ENCODE measurements at places on chromosomes 12 and 14.

- DNase-seq: no peak
Measured at GRCh38 chr12:51972422-51972812, 20.9 kb downstream of the ACVR1B start.

- no peak for DNase-seq
Measured at GRCh38 chr12:91882910-91883309, 262.7 kb downstream of the BTG1 start.

- DNase-seq: no peak
Measured at GRCh38 chr12:2185751-2186341, 133.1 kb downstream of the CACNA1C start.

DNA sequence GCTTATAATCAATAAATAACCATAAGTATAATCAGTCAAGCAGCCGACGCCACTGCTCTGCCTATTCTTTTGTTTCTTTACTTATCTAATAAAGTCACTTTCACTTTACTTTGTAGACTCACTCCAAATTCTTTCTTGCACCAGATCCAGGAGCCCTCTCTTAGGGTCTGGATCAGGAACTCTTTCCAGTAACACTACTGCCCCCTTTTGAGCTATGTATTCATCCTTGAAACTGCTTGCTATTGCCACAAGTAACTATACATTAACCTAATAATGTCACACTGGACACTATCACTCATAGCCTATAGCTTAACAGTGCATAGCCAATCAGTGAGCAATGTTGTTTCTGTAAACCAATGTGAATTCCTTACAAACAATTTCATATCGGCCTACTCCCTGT lies 2.8 kb upstream of the NID2 start:
- no peak for DNase-seq

- no peak for DNase-seq
Measured at GRCh38 chr12:56129942-56130495, 2.0 kb downstream of the ESYT1 start.

DNA sequence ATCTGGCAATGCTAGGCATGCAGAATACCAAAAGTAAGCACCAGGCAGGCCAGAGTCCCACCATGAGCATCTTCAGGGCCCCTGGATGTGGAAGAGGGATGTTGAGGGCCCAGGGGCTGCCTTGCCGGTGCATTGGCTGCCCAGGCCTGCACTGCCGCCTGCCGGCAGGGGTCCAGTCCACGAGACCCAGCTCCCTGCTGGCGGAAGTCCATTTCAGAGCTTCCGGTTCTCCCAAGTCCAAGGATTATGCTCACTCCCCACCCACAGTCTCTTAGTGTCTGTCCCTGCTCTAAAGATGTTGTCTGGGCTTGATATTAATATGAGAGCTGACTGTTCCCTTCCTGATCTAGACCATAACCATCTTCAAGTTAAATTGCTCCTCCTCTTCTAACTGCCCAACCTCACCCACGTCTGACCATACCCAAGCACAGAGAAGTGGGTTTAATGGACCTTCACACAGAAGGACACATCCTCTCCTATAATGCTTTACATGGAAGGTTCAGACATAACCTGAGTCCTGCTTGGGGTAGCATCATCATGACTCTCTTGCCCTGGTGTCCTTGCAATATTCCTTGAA lies 117.4 kb downstream of the DAD1 start:
- no peak for DNase-seq

DNA sequence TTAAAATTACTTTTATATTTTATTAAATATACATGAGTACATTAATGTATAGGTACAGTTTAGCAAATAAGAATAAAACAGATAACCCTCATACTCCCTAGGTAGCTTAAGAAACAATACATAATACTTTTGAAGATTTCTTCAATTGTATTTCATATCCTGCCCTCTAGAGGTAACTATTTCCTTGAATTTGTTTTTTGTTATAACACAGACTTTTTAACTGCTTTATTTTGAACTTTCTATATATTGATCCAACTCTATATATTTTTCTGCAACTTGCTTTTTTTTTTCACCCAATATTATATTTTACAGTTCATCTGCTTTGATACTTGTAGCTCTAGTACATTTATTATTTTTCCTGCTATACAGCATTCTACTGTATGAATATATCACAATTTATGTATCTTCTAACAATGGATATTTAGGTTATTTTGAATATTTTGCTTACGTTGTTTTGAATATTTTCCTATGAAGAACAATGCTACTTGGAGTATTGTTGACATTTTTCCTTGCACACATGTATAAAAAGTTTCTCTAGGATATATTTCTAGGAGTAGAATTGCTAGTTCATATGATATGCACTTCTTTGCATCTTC lies 72.8 kb upstream of the ABCD2 start:
- no peak for DNase-seq

DNA sequence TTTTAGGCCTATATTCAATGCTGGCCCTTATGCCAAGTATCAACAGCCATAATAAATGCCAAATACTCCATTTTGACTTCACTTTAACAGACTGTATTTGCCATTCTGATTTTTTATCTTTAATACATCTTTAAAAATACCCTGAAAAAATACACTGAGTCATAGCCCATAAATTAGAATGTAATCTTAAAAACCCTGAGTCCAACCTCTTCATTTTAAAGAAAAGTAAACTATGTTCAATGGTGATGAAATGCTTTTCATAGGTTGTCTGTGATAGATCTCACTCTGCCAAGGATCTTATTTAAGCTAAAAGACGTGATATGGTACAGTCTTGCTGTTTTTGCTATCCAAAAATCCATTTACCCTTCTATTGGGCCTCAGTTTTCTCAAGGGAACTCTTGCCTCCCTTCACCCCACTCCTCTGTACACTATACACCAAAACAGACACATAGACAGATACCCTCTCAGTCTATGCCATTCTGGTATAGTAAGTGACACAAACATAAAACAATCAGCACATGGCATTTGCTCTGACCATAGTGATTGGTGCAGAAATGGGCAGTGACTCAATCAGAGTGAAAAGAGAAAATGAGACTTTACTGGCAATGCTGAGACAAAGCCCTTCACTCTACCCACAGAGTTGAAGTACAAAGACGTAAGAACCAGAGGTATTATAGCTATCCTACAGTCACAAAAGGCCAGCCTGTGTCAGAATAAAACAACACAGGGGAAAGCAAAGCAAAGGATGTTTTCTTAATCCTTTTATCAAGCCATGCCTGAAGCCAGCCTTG lies 49.1 kb downstream of the BTG1 start:
- DNase-seq: no peak

DNA sequence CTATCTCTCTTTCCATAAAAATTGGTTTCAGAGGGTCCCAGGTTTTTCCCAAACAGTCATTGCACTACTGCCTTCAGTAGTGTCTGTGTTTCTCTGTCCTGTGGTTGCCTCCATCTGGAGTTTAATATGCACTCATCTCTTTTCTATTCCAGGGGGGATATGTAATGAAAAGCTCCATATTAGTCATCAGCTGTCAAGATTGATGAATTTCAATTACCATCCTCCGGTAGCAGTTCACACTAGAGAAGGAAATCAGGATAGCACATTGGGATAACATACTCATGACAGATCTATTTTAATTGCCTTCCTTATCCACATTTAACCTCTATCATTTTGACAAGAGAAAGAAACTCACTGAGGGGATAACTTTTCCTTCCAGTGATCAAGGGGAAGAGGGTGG lies 589.0 kb upstream of the SEL1L start:
- no peak for DNase-seq

GRCh38 chr14:59511916-59512575 lies 27.7 kb downstream of the JKAMP start:
- DNase-seq: no peak

DNA sequence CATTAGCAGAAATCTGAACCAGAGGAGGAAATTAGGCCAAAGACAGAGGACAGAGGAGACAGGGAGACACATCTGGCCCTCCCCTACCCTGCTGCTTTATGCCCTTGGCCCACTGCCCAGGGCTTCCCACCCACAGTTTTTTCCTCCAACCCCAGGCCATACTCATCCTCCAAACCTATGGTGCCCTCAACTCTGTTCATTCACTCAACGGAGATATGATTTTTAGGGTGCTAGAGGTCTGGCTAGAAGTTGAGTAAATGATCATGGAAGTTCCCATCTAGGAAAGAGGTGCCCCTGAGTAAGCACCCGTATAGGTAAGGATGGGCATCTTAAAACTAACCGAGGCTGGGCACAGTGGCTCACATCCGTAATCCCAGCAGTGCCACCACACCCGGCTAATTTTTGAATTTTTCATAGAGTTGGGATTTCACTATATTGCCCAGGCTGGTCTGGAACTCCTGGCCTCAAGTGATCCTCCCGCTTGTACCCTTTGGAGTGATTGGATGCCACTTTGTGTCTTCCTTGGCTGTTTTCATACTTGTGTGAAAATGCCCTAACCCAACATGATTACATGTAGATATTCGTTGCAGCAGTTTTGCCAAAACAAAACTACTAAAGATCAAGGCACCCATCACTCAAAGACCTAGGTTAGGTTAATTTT lies 4.4 kb downstream of the KRT18 start:
- DNase-seq: no peak

- no peak for DNase-seq
Measured at GRCh38 chr12:17296882-17297281, 690.9 kb upstream of the LMO3 start.

- DNase-seq: no peak
Measured at GRCh38 chr14:65000898-65001591, 14.3 kb downstream of the FNTB start.

DNA sequence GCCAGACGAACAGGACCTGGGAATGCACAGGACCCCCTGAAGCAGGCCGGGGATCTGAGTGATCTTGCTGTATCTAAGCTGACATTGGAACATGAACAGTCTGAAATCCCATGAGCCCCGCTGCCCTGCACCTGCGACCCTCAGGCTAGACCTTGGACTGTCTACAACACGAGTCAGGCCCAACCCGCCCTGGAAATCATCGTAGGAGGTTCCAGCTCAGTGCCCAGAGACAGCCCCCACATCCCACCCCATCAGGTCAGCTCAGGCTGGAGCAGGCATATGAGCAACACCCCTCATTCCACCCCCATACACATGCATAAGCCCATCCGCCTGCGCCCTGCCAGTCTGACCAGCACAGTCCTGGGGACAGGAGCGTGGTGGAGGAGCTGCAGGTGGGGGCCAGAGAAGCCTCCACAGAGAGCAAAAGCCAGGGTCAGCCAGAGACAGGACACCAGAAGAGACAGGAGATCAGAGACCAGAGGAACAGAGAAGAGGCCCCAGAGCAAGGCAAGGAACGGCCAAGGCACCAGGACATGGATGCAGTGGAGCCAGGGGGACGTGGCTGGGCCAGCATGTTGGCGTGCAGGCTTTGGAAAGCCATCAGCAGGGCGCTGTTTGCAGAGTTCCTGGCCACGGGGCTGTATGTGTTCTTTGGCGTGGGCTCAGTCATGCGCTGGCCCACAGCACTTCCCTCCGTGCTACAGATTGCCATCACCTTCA lies at the start of gene AQP6:
TSS of gene AQP6 (plus strand) at position 307 of the 720 bp plus-strand sequence. CDS start at position 534, 227 bp downstream.
- DNase-seq: no peak

DNA sequence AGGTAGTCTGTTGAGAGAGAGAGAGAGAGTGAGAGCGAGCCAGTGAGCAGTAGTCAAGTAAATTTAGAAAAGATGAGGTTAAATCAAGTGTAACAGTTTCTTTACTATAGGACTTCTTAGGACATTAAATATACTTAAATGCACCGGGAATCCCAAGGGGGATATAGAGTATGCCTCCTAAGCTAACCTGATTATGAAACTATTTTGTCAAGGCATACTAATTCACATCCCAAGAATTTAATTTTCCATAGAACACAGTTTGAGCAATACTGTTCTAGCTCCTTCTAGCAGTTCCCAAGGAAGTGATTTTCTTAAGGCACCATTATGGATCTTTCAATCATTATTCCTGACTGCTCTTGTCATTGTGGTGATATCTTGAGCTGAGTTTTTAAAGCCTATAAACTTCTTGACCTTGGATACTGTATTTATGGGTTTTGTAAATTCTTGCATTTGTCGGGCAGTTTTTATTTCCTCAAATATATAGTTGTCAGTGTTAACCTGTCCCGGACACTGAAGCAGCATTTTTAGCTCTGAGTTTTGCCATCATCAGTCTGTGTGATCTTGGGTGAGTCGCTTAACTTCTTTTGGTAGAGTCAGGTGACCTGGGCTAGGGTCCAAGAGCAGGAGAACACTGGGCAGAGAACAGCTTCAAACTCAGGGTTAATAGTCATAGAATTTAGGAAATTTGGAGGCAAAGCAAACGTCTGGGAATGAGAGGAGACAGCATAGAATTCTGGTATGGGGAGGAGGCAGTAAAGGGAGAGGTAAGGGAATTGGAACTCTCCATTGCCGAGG lies 196.5 kb upstream of the FRMD6 start:
- DNase-seq: no peak

GRCh38 chr12:107632246-107632645 lies 53.4 kb upstream of the PWP1 start:
- no peak for DNase-seq

GRCh38 chr12:125136702-125137101 lies 71.5 kb downstream of the AACS start:
- DNase-seq: no peak

DNA sequence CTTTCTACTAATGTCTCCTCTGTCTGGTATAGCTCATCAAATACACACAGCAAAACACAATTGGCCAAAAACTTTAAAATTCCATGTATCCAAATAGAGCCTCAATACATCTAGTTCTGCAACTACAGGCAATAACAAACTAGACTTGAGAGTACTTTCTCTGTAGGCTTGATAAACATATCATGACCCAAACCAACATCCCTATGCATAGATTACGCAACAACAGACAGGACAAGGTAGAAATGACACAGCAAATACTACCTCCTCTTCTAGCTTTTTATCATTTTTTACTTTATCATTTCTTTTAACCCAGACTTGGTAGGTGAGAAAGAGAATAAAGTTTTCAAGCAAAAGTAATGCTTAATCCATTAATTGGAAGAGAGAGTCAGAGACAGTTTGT lies 41.8 kb downstream of the EML5 start:
- DNase-seq: no peak

- no peak for DNase-seq
Measured at GRCh38 chr12:127911291-127911690, 355.7 kb upstream of the TMEM132C start.

DNA sequence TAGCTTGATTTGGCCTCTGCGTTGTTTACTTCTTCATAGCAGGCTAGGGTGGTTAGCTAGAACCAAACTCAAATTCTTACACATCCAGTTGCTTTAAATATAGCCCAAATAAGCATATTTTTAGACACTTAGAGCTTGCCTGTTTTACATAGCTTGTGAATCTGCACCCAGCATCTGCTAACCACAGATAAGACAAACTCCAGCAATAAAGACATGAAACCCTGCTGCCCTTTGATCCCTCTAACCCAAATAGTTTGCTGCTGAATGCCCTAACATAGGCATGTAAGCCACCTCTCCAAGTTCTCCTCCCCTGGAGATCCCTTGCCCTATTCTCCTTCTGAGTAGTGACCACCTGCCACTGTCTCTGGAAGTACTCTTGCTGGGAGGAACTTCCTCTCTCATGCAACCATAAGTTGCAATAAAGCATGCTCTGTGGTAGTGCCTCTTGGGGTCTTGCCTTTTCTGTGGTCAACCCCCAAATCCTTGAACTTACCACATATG lies 185.6 kb downstream of the TMEM117 start:
- DNase-seq: no peak
